ENCODE measurements at places on chromosomes 5 and 9. TPM values are rescaled to one million over a fixed set of nuclear protein-coding genes. Genes with fewer than 3 reads are reported as not detected.

Gene INSL6
- not detected for total RNA-seq

Gene SNCB
- not detected for total RNA-seq

Gene PCDHB4
- 2.2 TPM for total RNA-seq

Gene AFF4
- total RNA-seq = 68.6 TPM

Gene HNRNPA0
- total RNA-seq = 21.7 TPM

Gene SLC22A4
- total RNA-seq = 8.5 TPM

Gene B4GALT1
- 72.0 TPM for total RNA-seq

Gene SLC6A3
- 0.12 TPM for total RNA-seq

Gene ACTBL2
- not detected for total RNA-seq

Gene CTXN3
- total RNA-seq = not detected

Gene SLCO6A1
- not detected for total RNA-seq

Gene SLC6A19
- not detected for total RNA-seq

Gene IGFBPL1
- total RNA-seq = 0.35 TPM

Gene SPINK14
- total RNA-seq = not detected

Gene PAX5
- total RNA-seq = 0.18 TPM
